Left hindlimb (tissue), 1 donor: ENCODE measurements at places on chromosomes 4 and X.
A peak's percentile ranks its signal among the peaks of the same experiment; 100 is the strongest.

GRCh38 chr4:141501395-141501794 lies 135.0 kb upstream of the IL15 start:
- DNase-seq = no peak

- no peak for DNase-seq
Measured at GRCh38 chrX:155745792-155746191, 133.0 kb upstream of the TMLHE start.

DNA sequence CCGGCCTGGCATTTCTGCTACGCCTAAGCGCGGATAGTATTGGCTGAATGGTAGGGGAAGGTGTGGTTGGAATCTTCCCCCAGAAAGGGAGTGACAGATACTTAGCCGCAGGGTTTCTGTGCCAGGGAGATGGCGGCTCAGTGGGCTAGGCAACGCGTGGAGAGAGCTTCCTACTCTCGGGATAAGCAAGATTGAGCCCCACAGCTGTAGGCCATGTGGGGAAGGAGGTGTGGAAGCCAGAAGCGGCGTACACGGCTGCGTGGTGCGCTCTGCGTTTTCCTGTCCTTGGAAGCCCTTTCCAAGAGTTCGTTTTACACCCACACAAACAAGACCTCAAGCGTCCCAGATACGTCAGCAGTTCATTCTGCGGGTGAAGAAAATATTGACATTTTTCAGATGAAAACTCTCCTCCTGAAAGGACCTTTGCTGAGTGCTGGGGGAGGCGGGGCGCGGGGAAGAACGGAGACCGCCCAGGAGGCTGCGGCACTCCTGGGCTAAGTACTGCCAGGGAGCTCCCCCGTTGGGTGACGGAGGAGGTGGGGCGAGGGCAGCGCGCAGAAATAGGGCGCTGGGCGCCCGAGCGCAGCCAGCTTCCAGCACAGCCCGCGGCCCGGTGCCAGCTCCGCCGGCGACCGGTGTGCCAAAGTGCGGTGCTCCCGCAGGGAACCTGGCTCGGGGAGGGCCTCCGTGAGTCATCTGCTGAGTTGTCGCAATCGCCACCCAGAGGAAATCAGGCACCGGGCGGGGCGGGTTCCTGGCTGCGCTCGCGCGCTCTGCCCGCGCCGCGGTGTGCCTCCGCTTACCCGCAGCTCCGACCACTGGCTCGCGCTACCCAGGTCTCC lies at the start of gene GPAT3:
Gene GPAT3, plus strand, starts transcription at position 589 of the 842 bp plus-strand sequence. CDS start 515 bp downstream, outside the sequence.
- DNase-seq = peak; percentile 54

GRCh38 chr4:148164557-148164956 lies 277.7 kb downstream of the NR3C2 start:
- DNase-seq = no peak

DNA sequence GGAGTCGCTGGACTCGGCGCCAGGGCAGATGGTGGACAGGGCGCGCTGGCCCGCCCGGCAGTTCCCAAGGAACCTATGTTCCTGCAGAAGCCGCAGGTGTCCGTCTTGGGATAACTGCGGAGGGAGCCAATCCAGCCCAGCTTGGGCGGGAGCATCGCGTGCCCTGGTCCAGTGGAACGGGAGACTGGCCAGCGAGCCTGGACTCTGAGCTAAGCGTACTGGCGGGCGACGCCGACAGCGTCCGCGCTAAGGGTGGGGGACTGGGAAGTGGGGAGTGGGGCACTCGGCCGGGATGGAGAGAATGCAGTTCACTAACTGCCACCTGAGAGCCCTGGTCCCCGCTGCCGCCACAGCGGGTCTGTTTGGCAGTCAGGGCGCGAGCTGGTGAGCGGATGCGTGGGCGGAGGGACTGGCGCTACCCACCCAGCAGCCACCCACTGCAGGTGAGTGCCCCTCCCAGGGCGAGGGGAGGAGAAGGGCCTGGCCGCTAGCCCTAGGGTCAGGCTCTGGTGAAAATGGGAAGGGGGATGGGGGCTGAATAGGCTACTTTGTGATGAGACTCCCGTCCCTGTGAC lies 1.3 kb upstream of the MAMLD1 start:
- DNase-seq = no peak

DNA sequence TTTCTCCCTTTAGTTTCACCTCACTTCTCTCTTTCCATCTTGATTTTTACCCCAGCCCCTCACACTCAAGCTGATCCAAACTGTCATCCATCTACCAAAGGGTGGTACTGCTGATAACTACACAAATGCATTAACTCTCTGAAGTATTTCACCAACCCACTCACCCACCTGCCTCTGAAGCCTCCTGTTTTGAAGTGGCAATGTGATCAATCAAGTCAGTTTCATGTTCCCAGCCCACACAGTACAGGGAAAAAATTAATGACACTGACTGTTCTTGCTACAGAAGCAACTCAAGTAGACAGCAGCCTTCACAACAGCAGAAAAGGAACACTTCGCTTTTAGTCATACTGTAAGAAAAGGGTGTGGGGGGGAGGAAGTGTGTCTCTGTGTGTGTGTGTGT lies 183.0 kb upstream of the NOCT start:
- no peak for DNase-seq

- DNase-seq = no peak
Measured at GRCh38 chr4:166162327-166162726, 289.3 kb downstream of the TLL1 start.

GRCh38 chr4:185092535-185093197 lies 50.4 kb upstream of the SLC25A4 start:
- no peak for DNase-seq

- no peak for DNase-seq
Measured at GRCh38 chr4:113976741-113977525, 2.5 kb downstream of the ARSJ start.

GRCh38 chr4:169664615-169665014 lies 44.2 kb downstream of the CLCN3 start:
- no peak for DNase-seq

- DNase-seq = peak; percentile 25
Measured at GRCh38 chrX:33204889-33205288, 6.5 kb downstream of the DMD start.

DNA sequence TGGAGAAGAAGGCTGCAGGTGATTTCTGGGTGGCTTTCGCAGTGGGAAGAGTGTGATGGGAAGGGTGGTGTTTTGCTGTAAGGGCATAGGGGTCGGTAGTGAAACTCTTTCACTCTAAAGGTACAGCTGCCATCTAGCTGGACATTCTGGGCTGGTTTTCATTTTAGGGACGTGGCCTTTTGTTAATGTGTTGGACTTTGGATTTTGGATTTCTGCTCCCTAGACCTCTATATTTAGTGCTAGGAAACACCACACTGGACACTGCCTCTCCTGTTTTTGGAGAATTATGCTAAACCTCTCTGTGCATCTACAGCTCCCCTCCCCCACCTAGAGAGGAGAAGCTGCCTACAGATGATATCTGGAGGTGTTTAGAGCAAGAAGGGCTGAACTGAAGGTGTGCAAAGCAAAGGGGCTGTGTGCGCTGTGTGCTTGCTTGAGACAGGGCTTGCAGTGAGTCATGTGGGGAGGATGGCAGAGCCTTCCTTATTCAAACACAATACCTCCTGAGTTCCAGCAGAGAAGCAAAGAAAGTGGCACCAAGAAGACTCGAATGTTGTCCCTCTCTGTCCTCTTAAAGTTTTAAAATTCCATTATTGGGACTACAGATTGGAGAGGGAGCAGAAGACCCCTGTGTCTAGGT lies 47.9 kb downstream of the STARD8 start:
- DNase-seq = no peak
